NCI-H510A treated with DMSO at 0.1 percent for 48 hours (cell line): ENCODE measurements at places on chromosomes 2 and 18.

GRCh38 chr2:162245781-162246180, 2.5 kb upstream of the FAP start:
- DNase-seq = no peak

DNA sequence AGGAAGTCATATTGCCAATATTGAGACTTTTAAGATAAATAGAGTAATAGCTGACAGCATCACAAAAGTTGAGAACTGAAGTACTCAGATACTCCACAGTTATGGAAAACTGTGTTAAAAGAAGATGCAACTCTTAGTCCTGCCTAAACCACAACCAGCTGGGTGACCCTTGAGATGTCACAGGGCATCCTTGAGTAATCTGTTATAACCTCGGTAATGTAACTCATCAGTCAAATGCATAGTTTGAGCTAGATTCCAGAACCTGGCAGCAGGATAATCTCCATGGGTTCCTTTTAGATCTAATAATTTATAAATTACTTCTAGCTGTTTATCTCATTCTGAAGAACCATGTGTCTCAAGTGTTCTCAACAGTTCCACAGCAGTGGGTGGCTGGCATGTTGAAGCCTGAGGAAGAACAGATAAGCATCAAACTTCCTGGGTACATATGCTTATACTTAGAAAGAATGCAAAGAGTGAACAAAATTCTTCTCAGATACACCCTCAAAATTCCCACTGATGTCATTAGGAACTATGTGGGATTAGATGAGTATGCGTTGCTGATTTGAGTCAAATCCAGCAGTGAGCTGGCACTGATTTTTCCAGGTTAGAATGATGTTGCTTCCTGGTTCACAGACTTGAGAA, 304.1 kb upstream of the ERBB4 start:
- no peak for DNase-seq

- no peak for DNase-seq
Observed at GRCh38 chr2:179953359-179953758, 53.7 kb downstream of the CWC22 start.

GRCh38 chr2:10159581-10160131, 37.1 kb downstream of the RRM2 start:
- no peak for DNase-seq

- DNase-seq = no peak
Observed at GRCh38 chr18:56391931-56392590, 246.3 kb downstream of the TXNL1 start.

DNA sequence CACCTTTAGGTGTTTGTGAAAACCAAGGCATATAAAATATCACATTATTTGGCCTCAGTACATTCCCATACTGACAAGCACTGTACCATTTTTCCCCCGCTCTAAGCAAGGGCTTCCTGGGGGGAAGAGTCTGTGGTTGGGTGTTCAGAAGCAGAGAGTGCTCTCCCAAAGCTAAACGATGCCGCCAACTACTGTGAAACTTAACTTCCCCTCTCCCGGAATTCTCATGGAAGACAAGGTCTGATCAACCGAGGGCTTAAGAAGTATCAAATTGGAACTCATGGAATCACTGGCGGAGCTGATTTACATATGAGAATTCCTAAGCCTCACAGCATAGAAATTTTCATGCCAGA, 433 bp upstream of the MFF start:
- DNase-seq = peak; percentile 89

GRCh38 chr2:71299507-71299906, 32.1 kb upstream of the ZNF638 start:
- no peak for DNase-seq

DNA sequence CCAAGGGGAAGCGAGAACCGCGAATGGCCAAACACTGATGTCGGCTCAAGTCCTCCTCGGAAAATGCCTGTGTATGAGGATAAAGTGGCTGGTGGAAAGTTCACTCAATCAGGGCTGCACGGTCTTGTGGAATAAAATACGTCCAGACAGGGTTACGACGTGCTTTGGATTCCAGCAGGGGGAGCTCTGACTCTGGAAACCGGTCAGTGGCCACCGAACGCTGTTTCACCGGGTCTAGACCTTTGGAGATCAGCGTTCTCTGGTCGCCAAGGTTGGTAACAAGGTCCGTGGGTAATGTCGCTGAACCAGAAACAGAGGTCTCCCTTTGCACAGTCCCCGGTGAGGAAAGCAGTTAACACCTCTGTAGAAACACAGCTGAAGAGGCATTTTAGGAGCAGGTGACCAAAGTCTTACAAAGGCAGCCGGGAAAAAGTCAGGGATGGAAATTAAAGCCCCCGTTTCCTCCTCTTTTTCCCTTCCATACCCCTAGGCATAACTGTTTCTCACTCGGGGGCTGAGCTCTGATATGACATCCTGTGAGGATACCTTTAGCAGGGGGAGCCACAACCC, 47.8 kb downstream of the CDCA7 start:
- peak; percentile 100 for DNase-seq
